ENCODE measurements at places on chromosomes 7 and 10.

DNA sequence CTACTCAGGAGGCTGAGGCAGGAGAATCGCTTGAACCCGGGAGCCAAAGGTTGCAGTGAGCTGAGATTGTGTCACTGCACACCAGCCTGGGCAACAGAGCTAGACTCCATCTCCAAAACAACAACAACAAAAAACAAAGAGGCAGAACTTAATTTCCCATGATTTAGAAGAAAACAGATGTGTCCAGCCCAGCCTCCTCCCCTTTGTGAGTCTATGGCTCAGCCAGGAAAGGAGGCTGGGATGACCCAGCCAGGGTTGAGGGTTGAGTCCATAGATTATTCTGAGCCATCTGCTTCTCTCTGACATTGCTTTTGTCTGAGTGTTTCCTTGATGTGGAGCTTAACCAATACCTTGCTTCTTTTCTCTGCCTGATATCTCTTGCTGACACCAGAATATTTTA lies 994.1 kb downstream of the TYW1 start:
- no peak for DNase-seq

GRCh38 chr10:43862756-43863155 lies 214.1 kb upstream of the ZNF32 start:
- no peak for DNase-seq

GRCh38 chr7:12518920-12519681 lies 51.4 kb upstream of the SCIN start:
- DNase-seq: no peak

GRCh38 chr7:76206633-76207032 lies 4.9 kb downstream of the SRRM3 start:
- DNase-seq: no peak

- no peak for DNase-seq
These were observed 21.2 kb downstream of the ITGB8 start for GRCh38 chr7:20351901-20352300.

- no peak for DNase-seq
These were observed 23.2 kb upstream of the AOAH start for GRCh38 chr7:36747280-36748016.

DNA sequence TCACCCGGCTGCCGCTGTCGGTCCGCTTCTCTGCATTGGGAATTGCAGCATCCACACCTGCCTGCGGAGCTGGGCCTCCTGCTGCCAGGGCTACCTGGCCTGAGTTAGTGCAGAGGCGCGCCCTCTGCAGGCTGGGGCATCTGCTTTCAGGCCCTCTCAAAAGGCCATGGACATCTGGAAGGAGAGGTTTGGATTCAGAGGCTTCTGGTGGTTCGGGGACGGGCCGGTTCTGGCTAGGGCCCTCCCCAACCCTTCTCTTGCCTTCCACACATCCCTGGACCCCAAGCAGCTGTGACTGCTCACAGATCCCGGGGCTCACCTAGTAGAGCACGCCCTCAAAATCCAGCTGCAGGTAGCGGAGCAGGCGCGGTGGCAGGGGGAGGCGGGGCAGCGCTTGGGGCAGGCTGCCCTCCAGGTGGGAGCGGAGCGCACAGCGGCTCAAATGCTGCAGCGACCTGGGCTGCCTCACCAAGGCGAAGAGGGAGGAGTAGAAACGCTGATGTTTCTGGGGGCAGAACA lies 8.4 kb upstream of the GBX1 start:
- no peak for DNase-seq

- no peak for DNase-seq
These were observed 544.3 kb downstream of the TCERG1L start for GRCh38 chr10:130767116-130767730.

GRCh38 chr10:13276749-13277365 lies 23.0 kb downstream of the PHYH start:
- DNase-seq: no peak

Measured in CD4-positive, alpha-beta T cell treated with Interleukin-17A for 4 hours (primary cell).